ENCODE measurements at places on chromosomes 2 and 18.

DNA sequence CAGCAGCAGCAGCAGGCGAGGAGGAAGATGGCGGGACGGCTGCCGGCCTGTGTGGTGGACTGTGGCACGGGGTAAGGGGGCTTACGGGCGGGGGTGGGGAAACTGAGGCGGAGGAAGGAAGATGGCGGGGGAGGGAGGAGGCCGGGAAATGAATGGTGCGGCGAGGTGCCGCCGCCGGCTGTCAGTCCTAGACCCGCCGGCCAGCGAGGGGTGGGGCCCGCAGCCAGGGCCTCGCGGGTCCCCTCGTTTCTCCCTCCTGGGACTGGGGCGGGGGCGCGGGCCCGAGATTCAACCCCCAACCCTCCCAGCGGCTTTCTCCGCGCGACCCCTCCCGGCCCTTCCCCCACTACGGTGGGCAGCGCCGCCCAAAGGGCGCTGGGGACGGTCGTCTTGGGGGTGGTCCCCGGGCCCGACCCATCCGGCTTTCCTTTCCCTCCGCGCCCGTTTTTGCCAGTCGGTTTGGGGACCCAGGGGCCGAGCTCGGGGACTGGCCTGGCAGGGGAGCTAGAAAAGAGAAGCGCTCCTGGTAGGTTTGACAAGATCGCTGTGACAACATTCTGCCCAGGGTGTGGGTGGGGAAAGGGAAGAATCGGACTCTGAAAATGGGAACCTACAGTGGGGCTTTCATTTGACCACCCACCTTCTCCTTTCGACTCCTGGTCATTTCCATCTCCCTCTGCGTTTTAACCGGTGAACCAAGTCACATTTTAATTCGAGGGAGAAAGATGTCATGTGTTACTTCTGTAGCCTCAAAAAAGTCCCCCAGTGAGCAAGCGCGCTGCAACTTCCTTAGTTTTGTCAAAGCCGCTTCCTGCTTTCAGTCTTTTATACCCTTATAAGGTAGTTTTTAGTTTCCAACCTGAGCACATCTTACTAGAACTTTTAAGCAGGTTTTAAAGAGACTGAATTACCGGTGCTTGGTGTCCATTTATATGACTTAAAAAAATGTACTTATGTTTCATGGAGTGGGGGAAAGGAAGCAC is 655 bp downstream of the ACTR3 start:
- DNase-seq: peak; percentile 26

DNA sequence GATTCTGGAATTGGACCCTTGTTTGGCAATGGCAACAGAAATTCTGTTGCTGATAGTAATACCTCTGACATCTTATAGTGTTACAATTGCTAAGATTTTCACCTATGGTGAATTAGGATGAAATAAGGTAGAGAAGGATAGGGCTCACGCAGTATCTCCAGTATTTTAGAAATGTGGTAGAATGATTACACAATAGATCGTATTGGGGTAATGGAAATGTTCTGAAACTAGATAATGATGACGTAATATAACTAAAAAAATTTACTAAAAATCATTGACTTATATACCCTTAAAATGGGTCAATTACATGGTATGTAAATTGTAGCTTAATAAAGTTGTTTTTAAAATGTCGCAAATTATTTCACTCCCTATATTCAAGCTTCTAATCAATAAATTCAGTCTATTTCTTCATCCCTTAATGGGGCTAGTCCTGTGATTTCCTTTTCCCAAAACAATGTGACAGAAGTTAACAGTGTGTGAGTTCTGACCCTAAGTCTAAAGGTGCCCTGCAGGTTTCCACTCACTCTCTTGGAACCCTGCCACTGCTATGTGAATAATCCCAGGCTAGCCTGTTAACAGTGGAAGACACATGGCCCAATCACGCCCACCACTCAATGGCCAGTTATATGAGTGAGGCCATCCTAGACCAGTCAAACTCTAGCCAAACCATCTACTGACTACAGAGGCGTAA is 31.2 kb downstream of the USP37 start:
- no peak for DNase-seq

GRCh38 chr2:59112258-59112657 is 871.1 kb upstream of the FANCL start:
- DNase-seq: no peak

DNA sequence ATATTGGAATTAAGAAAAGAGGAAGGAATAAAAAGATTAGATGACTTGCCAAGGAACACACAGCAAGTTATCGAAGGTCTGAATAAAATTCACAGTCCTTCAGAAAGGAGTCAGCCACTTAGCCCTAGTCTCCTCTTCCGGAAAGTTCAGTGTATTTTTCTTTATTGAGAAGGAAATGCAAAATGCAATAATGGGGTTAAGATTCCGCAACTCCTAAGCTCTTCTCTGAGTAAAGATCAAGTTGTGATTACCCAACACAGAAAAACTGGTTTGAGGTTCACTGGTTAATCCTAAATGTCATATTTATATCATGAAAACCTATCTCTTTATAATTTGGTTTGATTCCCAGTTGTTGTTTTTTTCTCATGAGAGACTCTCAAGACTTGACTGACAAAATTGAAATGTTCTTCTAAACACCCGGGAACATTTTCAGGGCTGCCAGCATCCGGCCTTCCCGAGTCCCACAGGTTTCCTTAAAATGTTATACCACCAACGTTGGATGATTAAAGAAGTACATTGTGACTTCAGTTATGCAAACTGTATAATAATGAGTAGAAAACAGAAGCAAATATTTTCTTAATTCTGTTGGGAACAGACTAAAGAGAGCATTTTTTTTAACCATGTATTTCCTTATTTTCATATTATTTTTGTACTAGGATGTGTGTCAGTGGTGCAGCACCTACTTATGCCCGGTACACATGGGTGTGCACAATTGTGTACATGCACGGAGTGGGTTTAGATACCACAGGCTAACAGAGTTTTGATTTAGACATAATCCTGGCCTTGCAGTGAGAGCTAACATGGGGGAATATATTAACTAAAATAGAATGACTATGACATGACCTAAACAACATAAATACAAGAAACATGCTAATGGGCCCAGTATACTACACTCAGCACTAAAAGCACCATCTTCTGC is 100.2 kb downstream of the STK39 start:
- no peak for DNase-seq

GRCh38 chr2:29015701-29016470 is 34.8 kb downstream of the TOGARAM2 start:
- DNase-seq: no peak

GRCh38 chr2:66440708-66441497 is 6.0 kb downstream of the MEIS1 start:
- DNase-seq: peak; percentile 31

DNA sequence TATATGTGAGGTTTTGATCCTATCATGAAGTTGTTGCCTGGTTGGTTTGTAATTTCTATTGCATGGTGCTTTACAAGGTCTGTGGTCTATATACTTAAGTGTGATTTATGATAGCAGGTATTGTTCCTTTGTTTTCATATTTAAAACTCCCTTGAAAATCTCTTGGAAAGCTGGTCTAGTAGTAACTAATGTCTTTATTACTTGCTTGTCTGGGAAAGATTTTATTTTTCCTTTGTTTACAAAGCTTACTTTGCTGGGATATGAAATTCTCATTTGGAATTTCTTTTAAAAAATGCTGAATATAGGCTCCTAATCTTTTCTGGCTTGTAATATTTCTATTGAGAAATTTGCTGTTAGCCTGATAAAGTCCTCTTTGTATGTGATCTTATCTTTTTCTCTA is 862.9 kb upstream of the NXPH2 start:
- DNase-seq: no peak

DNA sequence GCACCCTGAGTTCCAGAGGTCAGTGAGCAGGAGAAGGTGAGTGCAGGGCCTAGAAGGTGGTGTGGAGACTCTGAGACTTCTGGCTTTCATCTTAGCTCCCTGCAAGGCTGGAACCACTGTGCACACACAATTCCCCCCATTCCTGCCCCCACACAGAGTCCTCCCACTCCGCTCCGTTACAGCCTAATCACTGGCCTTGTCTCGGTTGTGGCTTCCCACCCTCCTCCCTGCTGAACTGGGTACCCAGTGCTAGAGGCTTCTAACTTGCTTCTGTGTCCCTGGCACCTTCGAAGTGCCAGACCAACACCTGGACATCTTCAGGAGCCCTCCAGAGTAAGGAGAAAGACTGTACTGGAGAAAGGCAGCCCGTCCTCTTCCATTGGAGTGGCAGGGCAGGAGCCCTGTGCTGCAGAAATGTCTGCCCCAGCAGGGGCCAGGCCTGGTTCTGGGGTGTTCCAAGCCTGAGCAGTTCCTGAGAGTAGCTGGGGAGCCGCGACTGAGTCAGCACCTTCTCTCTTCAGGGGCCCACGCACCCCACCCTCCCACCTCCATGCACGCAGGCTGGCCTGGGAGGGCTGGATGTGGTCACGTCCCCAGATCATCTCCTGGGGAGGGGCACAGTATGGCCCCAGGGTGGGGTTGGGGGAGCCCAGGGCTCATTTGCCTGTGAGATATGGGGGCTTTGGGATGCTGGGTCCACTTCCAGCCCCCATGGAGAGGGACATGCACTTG is 23.4 kb downstream of the CROCC2 start:
- DNase-seq: no peak

Data from hepatic stellate cell (primary cell).